NCI-H1048 (cell line): ENCODE measurements at places on chromosomes 5 and 9.

GRCh38 chr9:77752554-77752953 lies 104.4 kb upstream of the GNA14 start:
- no peak for DNase-seq

- DNase-seq: no peak
Observed at GRCh38 chr5:90093751-90094485, 315.6 kb downstream of the CETN3 start.

GRCh38 chr5:179668391-179668790 lies 12.4 kb downstream of the CBY3 start:
- DNase-seq: no peak

- no peak for DNase-seq
Observed at GRCh38 chr5:126676195-126676624, 75.5 kb downstream of the PHAX start.

GRCh38 chr5:158534203-158534602 lies 565.5 kb downstream of the EBF1 start:
- DNase-seq: no peak

- no peak for DNase-seq
Observed at GRCh38 chr5:149162401-149163084, 21.2 kb downstream of the ABLIM3 start.

DNA sequence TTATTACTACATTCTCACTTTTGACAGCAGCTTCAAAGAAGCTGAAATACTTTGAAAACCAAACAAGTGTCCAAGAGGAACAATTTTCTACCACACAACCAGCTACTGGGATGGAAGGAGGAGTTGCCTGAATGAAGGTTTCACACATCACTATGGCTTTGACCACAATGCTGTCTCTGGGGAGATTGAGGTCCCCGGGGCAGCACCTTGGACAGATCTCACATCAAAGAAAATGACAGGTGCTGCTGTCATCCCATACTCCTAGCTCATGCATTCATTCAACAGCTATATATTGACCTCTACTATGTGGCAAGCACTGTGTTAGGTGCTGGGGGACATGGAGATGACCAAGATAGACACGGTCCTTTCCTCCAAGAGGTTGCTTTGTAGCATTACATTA lies 233.2 kb upstream of the RASEF start:
- no peak for DNase-seq

DNA sequence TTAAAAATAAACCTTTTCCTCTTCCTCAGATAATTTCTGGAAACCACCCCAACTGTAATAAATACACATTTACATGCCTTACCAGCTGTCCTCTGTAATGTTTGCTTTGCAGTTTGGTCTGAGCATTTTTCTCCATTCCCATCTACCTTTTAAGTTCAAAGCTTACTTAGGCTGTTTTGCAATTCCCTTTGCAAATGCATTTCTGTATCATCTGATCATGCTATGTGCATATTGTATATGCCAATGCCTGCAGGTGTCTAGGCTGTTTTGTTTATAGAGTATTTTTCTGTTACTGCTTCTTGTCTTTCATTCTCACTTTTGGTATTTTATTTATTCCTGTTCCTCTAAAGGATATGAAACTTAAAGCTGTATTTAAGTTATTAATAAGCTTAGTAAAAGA lies 86.3 kb downstream of the SLC44A1 start:
- no peak for DNase-seq

DNA sequence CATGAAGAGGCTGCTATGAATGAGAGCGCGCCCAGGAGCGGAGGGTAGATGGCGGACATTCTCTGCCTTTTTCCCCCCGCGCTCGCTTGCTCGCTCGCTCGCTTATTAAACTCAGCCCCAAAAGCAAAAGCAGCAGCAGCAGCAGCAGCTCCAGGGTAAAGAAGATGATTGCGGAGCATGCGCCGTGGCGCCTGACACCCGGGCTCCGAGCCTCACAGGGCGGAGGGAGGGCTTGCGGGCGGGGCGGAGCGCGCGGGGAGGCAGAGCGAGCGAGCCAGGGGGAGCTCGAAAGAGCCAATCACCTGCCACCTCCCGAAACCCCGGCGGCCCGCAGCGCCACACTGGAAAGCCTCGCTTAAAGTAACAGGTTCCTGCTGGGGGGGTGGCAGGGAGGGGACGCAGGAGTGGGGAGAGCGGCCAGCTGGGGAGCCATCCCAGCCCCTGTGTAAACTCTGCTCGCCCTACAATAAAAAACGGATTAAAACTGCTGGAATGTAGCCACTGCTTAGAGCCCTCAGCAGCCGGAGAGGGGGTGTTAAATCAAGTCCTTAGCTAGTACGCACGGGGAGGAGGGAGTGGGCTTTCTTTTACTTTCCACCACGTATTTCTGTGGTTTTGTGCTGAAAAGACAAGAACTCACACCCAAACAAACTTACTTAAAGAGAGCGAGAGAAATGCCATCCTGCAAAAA lies at the start of gene MLLT3:
Gene MLLT3 (minus strand): TSS at position 170 of the 691 bp plus-strand sequence.
- peak; percentile 81 for DNase-seq

DNA sequence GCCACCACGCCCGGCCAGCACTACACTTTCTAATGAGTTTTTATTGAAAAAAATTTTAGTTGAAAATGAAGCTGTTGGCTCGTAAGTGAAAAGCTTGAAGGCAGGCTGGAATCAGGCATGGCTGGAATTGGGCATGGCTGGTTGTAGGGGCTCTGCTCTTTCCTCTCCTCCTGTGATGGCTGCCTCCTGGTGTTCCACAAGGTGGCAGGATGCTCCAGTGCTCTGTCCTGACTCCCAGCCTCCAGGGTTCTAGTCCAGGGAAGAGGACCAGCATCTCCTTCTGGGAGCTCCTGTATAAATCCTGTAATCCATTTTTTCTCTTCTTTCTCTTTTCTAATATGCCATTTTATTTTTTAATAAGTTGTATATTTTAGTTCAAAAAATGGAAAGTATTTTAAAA lies 57.2 kb upstream of the DHFR start:
- DNase-seq: no peak

DNA sequence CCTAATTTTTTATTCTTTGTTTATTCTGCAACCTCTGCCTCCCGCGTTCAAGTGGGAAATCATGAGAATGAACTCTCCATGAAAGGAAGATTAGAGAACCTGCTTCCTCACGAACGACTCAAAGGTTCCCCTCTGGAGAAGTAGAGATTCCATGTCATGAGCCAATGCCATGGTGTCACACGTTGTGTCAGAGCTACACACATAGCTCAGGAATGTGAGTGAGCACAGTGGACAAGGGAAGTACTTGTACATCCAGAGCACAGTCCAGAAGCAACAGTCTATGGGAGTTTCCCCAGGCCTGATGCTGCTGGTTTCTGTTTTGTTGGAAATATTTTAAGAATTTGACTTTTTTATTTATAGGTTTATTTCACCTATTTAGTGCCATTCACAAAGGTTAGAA lies 26.8 kb upstream of the PPP2CA start:
- no peak for DNase-seq

GRCh38 chr9:128587453-128587852 lies 35.1 kb downstream of the SPTAN1 start:
- no peak for DNase-seq

DNA sequence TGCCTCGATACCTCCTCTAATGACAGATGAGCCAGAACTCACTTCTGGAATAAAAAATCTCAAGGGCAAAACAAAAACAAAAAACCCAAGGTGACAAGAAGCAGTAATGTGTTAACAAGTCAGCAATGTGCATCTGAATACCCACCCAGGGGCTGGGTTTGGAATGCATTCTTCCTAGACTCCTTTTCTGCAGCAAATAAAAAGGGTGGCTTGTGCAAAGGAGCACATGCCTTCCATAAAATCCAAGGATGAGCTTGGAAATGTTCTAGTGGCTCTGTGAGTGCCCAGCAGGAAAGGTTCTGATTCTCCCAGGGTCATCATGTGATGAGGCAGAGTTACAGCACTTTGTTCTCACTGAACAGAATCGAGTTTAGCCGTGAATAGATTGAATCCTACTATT lies 599.9 kb downstream of the RAB3C start:
- no peak for DNase-seq

DNA sequence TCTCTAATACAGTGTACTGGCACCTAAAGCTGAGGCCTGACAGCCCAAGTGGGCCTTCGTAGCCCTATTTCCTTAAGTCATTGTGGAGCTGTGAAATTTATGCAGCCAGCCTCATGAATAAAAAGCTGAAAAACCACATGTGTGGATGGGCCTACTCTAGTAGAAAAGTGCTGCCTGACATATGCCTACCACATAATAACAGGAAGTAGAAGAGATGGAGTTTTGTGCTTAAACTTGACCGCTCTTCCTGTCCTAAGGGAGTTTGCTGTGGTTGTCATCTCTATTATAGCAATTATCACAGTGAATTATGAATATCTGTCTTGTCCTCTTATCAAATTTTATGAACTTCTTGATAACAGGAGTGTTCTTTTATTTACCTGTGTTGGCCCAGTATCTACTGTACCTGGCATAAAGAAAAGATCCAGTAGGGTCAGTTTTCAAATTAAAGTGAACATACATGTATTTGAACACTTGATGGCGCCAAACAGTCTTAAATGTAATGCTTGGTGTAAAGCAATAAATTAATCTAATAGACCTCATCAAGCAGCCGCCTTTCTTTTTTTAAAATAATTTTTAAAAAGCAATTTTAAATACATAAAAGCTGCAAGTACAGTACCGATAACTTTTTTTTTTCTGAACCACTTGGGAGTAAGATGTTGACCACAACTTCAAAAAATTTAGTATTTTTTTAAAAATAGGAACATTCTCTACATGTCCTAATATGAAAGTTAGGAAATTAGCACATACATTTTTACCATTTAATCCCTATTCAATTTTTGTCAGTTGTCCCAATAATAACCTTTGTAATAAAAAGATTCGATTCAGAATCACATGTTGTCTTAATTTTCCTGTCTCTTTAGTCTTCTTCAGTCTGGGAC lies 51.0 kb downstream of the FKTN start:
- DNase-seq: no peak

DNA sequence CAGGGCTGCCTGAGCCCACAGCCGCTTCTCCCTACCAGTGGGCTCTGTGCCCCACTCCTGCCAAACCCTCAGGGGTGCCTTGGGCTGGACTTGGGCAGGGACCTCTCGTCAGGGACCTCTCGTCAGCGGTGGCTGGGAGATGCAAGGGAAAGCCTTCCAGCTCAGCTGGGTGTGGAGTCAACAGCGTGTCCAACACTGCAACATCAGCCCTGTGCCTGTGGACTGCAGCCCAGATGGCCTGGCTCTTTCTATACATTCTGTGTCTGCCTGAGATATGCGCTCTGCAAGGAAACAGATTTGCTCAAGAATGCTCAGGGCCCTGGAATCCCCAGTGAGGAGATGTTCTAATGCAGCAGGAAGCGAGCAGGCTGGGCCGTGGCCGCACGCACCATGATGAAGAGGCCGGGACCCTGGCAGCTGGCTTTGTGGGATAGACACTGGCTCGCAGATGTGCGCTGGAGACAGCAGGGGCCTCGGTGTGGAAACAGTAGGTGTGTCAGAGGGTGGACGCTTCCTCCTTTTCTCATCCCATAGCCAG lies 85.0 kb upstream of the COL5A1 start:
- no peak for DNase-seq

DNA sequence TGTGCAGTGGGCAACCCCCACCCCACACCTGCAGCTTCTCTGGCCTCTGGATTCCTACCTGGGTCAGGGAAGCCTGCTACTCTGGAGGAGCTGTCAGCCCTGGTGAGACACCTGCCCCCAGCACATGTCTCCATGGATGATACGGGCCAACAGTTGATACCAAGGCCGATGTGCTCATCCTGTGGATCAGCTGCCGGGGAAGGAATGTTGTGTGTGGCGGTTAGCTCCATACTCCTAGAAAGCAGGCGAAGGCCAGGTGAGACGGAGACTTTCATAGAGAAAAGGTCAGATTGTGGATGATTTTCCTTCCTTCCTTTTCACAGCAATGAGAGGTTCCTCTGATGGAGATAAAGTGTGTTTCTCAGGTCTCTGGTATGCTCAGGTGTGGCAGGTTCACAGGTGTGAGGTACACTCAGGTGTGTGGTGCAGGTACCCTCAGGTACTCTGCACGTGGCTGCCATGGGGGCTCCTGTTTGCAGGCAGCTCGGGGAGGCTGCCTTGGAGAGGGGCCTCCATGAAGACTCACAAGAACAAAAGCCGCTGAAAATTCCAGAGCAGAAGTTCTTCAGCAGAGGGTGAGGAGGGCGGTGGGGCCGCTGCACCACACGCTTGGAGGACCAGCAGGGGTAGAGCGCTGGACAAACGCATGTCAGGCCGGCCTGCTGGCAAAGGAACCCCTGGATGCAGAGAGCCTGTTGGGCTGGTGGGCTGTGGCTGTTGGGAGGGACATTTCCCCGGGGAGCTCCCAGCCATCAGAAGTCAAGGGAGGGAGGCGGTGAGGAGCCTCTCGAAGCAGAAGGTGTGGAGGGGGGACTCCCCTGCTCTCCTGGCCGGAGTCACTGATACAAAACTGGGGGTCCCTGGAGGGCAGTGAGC lies 5.1 kb upstream of the AHRR start:
- DNase-seq: no peak
